NCI-H1436 treated with DMSO at 0.1 percent for 48 hours (cell line): ENCODE measurements at places on chromosomes 16 and 17.

- DNase-seq: no peak
These were observed 85.4 kb downstream of the GAS7 start for GRCh38 chr17:10112962-10113361.

- DNase-seq: no peak
These were observed 20.2 kb downstream of the IL21R start for GRCh38 chr16:27421961-27422740.

DNA sequence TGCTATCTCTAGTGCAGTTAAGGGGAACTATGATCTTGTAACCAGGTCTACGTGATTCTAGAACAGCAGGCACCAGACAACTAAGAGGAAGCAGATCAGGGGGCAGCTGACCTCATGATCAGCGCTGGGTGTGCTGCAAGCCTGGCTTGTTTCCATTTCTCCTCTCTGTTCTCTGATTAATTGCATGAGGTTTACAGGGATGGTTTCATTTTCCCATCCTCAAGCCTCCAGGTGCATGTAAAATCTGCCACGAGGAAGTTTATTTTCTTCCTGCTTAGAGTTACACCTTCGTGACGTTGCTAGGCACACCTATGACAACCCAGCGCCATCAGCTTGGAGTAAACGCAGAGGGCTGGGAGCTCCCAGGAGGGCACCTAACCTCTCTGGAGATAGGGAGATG lies 4.3 kb upstream of the NUPR1 start:
- no peak for DNase-seq

DNA sequence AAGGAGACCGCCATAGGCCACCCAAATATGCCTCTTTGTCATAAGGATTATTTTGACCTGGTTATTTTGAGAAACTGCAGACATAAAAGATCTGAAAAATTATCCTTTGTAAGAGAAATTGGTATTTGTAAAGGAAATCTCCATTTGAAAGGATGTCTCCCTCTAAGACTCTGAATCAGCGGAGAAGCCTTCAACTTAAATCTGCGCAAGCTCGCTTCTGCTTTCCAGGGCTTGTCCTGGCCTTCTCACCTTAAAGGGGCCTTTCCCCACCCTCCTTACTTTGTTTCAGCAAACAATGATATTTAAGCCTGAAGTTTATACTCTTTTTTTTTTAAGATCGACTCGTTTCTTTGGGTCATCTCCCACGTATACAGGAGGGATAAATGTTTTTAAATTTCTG lies 34.5 kb downstream of the HSBP1 start:
- no peak for DNase-seq

DNA sequence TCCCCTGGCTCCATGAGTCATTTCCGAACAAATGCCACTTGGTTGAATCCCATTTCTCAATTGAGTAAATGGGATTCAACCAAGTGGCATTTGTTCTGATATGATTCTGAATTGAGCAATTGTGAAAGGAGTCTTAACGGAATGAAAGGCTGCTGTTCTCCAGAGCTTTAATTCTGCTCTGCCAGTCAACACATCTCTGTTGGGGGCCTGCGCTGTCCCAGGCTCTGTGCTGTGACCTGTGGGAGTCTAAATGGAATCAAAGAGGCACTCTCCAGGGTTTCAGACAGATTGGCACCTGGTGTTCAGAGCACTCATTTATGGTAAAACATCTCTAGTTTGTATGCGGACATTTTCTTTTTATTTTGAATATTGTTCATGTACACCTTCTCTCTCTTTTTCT lies 126.2 kb downstream of the WSCD1 start:
- DNase-seq: no peak

- DNase-seq: no peak
These were observed 3.1 kb upstream of the TNFSF13 start for GRCh38 chr17:7555320-7555948.

- DNase-seq: no peak
These were observed 20.2 kb downstream of the SPNS2 start for GRCh38 chr17:4518901-4519300.

DNA sequence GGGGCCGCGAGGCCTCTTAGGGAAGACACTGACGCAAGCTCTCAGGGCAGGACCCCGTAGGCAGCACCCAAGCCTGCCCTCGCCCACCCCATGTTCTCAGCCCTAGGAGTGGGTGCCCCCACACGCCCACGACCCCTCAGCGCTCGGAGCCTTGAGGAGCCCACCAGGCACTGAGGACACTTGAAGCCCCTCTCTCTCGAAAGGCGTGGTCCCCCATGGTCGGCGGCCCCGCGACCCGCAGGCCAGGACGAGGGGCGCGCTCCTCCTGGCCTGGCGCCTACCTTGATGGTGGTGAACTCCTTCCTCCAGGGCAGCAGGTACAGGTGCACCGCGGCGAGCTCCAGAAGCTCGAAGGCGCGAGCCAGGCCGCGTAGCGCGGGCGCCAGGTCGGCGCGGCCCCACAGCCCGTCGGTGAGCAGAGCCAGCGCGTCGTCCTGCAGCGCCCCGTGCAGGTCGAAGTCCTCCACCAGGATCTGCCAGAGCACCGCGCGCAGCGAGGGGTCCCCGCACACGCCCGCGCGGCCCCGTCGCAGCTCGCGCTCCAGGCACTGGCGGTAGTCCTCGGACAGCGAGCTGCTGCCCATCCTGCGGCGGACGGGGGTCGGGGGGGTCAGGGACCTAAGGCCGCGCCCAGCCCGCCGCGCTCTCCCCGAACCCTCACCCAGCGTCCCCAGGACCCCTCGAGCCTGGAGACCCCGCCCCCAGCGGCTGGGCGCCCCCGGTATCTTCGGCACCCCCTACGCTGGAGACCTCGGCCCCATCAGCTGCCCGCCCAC lies 668 bp downstream of the SPATA2L start:
- no peak for DNase-seq

DNA sequence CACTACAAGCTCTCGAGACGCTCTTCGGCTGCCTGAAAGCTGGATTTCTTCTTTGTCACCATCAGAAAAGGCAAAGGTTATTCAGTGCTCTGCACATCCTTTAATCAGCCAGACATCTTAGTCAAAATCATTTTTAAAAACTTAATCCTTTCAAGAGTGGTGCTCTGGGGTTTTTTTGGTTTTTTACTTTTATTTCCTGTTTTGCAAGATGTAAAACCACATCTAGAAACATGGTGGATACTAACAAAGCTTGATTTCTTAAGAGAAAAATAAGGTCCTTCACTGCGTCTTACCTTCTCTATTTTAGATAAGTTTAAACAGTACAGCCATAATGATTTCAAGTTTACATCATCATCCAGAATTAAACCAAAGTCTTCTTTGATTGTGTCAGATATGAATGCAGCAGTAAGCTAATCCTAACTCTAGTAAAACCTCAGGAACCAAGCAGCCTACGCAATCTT lies 6.3 kb downstream of the ANKRD11 start:
- DNase-seq: no peak
